NCI-H1417 treated with DMSO at 0.1 percent for 48 hours (cell line): ENCODE measurements at places on chromosomes 7 and 10.

DNA sequence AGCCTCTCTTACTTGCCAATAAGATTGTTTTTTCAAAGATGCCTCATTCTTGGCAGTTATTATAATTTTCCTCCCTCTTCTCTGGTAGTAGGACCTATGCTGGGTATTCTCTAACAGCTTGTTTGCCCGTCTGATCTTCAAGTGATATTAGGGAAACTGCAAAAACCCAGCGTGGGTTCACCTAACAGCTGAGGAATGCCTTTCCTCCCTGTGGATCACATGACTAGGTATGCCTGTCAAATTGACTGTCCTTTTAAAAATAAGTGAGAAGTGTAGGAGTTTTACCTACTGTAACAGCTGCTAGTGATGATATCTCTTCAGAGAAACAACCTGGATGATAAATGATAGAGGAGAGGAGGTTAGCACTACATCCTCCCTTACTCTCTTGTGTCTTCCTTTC is 22.0 kb downstream of the HECTD2 start:
- no peak for DNase-seq

GRCh38 chr7:75740846-75741497 is 2.2 kb upstream of the HIP1 start:
- no peak for DNase-seq

DNA sequence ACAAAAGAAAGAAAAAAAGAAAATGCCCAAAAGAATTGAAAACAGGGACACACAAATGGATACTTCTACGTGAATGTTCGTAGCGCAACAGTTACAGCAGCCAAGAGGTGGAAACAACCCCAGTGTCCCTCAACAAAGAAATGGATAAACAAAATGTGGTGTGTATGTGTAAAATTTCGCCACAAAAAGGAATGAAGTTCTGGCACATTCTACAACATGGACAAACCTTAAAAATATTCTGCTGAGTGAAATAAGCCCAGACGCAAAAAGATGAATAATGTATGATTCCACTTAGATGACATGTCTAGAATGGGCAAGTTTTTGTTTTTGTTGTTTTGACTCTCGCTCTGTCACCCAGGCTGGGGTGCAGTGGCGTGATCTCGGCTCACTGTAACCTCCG is 10.9 kb downstream of the UCMA start:
- DNase-seq, result no peak

DNA sequence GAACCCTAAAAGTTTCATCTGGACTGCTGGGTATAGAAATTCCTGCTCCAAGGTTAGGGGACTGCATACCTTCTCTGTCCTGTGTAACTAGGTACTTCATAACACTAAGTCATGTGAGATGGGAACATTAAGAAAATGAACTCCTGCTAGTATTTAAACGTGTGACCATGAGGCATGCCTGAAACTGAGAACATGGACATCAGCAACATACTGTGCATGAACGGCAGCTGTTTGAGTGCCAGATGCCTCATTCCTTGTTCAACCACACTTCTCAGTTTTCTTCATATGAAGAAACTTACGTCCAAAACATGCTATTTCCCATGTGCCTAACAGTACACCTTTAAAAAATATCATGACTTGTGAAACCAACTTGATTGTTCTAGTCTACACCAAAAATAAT is 88.5 kb downstream of the CREM start:
- no peak for DNase-seq

DNA sequence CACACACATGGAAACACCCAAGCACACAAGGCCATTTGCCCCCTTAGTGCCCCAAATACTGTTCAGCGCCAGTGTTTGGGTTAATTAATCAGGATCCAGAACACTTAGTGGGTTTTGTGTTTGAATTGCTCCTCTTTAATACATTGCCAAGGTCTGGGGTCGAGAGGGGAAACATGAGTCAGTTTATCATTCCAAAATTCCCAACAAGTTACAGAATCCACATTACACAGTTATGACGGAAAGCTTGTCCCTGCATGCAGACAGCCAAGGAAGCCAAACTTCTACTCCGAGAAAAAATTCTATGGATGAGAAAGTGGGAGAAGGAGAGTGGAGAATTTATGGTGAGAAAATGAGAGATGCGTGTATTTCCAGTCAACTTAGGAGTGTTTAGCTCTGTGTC is 189.0 kb downstream of the NPSR1 start:
- DNase-seq, result no peak

DNA sequence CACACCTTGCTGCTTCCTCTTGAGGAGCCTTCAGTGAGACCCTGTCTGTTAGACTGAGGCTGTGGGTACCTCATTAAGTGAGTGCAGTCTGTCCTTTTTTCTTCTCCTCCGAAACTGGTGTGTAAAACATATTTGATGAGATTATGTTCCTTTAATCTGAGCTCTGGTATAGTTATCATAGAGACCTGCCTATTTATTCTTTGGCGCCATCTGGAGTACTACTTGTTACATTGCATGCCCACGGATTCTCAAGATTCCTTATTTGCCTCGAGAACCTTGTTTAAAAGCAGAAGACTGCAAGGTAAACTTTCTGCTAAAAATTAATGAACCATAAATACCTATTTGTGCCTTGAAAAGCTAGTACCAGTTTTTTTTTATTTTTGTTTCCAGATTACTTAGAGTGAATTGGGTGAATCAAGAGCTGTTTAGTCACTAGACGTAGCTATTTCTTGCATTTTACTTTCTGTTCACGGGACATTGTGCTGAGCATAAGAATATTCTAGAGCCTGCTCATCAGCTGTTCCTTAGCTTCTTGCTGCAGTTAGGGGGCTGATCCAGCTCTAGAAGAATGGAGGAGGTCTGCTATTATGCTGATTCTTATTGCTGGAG is 16.9 kb upstream of the STMP1 start:
- DNase-seq, result no peak

- no peak for DNase-seq
Measured at GRCh38 chr7:85475071-85475470, 288.2 kb upstream of the SEMA3D start.

GRCh38 chr7:23721456-23721855 is 11.4 kb downstream of the STK31 start:
- no peak for DNase-seq

DNA sequence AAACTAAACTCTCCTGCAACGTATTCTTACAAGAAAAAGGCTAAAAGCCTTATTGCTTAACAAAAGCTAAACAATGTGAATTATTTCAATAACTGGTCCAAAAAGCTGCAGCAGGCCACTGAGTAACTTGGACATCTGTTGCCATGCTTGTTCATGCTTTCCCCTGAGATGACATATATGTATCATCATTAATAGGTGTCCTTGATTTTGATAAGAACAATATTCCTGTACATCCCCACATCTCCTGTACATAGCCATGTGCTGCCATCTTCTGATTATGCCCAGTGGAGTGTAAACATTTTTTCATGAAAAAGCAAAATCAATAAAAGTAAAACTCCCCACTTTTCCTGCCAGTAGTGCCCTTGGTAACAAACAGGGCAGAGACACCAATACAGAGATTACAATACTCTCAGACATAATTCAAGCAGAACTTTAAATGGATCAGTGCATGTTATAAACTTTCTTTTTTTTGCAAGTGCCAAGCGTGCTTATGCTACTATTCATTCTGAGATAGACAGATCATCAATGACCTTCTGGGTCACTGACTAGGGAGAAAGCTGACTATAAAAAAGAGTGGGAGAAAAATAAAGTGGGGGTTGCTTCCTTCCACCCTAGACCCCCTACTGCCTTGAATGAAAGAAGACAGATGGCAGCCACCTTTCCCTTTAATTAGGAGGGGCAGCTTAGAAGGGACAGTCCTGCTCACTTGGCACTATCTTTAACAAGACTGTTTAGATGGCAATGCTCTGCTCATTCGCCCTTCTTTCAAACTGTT is 205.5 kb upstream of the KLF14 start:
- DNase-seq, result no peak

- no peak for DNase-seq
Measured at GRCh38 chr7:24572393-24572996, 757 bp upstream of the PALS2 start.

GRCh38 chr7:95330961-95331337 is 6.6 kb upstream of the PON1 start:
- DNase-seq, result no peak

GRCh38 chr10:102384053-102384452 is 11.5 kb upstream of the NFKB2 start:
- no peak for DNase-seq

- no peak for DNase-seq
Measured at GRCh38 chr10:124671486-124672075, 72.6 kb downstream of the FAM53B start.

- DNase-seq, result no peak
Measured at GRCh38 chr7:112357136-112357535, 93.1 kb upstream of the IFRD1 start.

DNA sequence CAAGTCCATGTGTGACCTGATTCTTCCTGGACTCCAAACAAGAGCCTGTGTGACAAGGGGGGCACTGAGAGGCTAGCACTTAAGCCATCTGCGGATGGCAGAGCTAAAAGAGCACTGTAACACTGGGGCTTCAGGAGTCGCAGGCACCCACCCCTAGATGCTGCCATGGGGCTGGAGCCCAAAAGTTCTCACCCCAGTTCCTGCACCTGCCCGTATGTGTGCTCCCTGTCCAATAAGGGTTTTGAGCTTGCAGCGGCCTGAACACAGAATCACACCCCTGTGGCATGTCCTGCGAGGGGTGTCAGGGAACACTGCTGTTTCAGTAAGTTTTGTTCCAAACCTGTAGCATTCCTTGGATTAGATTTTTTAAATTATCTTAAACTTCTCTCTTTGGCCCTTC is 53.2 kb upstream of the GPR37 start:
- DNase-seq, result no peak

- DNase-seq, result no peak
Measured at GRCh38 chr7:53418834-53419482, 383.5 kb downstream of the POM121L12 start.

DNA sequence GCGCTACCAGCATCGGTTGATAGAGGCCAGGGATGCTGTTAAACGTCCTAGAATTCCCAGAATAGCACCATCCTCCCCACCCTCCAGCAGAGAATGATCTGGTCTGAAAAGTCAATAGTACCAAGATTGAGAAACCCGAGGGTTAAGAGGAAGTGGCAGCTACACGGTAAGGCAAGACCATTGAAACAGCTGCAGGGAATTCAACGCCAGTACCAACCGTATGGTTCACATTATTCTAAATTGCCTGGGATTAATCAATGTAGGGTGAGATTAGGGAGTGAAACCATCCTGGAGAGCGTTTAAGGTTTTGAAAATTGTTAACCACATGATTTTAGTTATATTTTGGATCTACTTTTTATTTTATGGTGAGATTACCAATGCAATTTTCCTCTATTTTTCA is 352.2 kb downstream of the PRPF18 start:
- DNase-seq, result no peak
